ENCODE measurements at places on chromosomes 13 and 19.

DNA sequence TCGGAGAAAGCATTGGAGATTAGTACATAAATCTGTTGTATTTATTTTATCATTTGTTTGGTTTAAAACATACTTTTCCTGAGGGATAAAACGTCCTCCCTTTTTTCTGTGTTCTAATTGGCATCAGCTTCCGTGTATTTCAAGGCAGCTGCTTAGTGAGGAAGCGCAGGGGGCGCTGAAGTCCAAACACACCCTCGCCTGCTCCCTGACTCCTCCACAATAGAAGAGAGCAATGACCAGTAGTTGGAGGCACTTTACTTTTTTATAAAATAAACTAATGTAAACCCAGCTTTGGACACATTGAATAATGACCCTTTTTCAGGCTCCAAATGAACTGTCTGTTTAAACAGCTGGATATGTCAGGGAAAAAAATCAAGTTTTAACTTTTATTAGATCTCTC is 79.9 kb downstream of the RNASEH2B start:
- DNase-seq: no peak

- no peak for DNase-seq
These were observed 2.6 kb upstream of the DHRS12 start for GRCh38 chr13:51806566-51806965.

DNA sequence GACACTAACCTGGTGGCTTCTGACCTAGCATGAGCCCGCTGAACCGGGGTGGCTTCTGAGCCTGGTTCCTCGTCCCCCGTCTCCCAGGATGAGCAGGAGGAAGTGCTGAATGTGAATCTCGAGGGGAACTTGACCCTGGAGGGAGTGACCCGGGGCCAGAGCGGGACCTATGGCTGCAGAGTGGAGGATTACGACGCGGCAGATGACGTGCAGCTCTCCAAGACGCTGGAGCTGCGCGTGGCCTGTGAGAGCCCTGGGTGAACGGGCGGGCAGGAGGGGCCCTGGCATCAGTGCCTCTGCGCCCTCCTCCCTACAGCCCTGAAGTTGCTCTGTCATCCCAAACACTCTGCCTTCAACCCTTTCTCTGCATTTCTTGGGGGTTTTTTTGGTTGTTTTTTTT is 5.6 kb downstream of the BCAM start:
- DNase-seq: no peak

DNA sequence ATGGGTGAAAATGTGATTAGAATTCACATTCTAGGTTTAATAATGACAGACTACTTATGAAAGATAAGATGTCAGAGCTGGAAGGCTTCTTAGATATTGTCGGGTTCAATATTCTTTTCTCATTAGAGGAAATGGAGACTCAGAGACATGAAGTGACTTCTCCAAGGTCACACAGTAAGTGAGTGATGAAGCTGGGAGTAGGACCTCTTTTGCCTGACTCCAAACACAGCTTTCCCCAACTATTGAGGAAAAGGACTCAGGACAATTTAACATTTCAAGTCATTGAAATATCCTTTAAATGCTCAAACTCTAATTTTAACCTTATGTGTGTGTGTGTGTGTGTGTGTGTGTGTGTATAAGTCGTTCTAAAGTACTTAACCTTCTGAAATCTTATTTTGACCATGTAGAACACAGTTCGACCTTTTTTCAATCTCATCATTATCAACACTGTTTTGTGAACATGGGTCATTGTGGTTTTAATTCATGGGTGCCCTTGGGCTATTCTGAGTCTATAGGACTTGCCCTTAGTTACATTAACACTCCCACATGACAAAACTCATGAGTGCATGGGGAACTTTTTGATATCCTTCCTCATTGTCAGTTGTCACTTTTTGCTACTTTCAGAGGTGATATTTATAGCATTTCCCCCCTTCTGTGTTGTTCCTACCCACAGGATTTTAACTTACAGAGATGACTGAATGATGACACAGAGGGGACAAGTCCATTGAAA is 53.0 kb downstream of the LRCH1 start:
- no peak for DNase-seq

DNA sequence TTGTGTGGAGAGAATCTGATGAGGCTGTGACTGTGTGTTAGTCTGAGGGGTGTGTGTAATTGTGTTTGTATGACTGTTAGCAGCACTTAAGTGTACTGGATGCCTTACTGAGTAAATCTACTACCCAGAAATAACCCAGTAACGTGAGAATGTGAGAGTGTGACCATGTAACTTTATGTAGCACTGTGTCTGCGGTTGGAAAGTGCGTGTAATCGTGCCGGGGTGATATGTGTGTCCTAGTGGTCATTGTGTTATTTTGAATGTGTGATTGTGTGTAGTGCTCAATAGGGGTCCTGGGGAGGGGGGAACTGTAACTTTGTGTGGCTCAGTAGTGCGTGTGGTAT is 550 bp downstream of the ZNF383 start:
- DNase-seq: no peak

- DNase-seq: no peak
These were observed 2.1 kb downstream of the SPATA13 start for GRCh38 chr13:24162604-24163003.

GRCh38 chr13:101530293-101530692 is 77.8 kb downstream of the ITGBL1 start:
- no peak for DNase-seq

GRCh38 chr19:42846597-42846996 is 32.9 kb downstream of the PSG1 start:
- no peak for DNase-seq

- DNase-seq: no peak
These were observed 6.0 kb downstream of the TMEM255B start for GRCh38 chr13:113764793-113765563.

GRCh38 chr19:39197808-39198207 is 1.0 kb downstream of the NCCRP1 start:
- DNase-seq: no peak

- DNase-seq: no peak
These were observed 414.6 kb downstream of the ITGBL1 start for GRCh38 chr13:101866889-101867581.

- DNase-seq: no peak
These were observed 48.8 kb upstream of the KCTD4 start for GRCh38 chr13:45249662-45250061.

DNA sequence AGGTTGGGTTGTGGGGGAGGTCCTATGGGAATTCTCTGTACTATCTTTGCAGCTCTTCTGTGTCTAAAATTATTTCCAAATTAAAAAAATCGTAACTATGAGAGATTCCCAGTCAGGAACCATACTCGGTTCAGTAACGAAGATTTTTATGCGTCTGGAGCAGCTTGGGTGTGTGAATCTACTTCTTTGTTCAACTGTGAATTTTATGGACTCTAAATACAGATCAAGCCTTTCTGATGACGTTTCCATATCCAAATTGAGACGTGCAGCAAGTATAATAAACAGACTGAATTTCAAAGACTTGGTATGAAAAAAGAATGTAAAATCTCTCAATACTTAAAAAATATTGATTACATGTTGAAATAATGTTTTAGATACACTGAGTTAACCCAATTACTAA is 30.9 kb downstream of the MLLT1 start:
- no peak for DNase-seq

- DNase-seq: no peak
These were observed 12.5 kb downstream of the ALG5 start for GRCh38 chr13:36986462-36987240.

- DNase-seq: peak; percentile 34
These were observed 52.0 kb upstream of the ARGLU1 start for GRCh38 chr13:106619688-106620555.

DNA sequence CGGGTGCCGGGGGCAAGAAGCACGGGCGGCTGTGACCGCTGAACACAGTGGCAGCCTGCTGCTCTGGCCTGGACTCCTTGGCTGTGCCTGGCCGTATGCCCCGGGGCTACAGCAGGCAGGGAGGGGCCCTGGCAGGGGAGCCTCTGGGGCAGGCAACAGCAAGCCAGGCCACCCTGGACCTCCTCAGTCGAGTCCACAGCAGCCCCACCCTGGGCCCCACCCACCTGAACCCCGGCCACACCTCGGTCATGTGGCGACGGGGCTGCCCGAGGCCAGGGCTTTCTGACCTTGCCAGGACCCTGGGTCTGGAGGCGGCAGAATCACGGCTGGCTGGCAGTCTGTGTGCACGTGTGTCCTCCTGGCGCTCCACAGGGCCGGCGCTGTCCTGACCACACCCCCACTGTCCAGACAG is 8.7 kb downstream of the CILP2 start:
- no peak for DNase-seq

- DNase-seq: no peak
These were observed 12.6 kb upstream of the ZNF792 start for GRCh38 chr19:34976611-34977010.

DNA sequence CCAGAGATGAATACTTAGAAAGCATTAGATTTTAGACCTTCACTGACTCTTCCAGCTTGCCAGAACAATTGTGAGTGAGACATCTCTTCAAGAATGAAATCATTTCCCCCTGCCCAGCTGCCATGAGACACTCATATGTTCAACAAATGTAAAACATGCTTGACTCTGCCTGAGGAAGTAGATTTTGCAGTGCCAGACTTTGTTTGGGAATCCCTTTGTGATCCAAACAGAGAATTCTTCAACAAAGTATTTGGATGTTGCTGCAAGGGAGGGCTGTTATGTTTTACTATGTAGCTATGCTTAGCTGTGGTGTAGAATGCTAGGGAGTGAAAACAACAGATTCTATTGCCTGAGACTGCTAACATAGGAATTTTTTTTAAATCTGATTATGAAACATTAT is 416.4 kb downstream of the DCT start:
- no peak for DNase-seq

DNA sequence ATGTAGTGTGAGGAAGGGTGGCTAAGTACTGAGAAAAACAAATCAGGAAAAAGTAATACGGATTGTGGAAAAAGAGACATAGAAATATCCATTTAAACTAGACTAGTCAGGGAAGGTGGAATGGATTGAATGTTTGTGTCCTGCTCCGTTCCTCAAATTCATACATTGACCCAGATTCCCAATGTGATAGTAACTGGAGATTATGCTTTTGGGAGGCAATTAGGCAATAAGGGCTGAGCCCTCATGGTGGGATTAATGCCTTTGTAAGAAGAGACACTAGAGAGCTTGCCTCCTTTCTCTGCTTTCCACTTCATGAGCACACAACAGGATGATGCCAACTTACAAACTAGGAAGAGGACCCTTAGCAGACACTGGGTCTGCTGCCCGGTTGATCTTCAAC is 765.2 kb upstream of the GPC6 start:
- DNase-seq: no peak

DNA sequence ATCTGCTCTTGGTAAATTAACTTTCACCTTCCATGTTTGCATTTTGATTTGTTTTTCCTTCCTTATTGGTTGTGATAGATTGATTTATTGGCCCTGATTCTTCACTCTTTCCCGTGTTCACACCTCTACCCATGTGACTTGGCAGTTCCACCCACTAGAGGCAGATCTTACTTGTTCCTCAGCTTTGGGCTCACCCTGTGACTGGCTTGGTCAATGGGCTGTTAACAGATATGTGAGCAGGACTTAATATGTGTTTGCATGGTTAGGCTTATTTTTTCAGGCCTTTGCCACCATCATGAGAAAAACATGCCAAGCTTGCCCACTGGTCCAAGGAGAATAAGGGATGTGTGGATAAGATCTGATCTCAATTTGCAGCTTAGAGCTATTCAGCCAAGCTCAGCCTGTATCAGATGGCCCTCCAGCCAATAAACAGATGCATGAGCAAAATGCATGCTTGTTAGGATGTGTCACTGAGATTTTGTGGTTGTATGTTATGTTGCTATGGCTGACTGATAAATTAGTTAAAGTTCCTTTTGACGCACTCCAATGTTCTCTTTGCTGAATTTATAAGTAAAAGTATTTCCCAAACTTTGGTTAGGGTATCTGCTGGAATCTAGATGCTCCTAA is 48.0 kb downstream of the RGCC start:
- DNase-seq: no peak

GRCh38 chr19:50501568-50502475 is 9.2 kb downstream of the JOSD2 start:
- DNase-seq: no peak

- no peak for DNase-seq
These were observed 30.4 kb upstream of the TPM4 start for GRCh38 chr19:16045893-16046292.

DNA sequence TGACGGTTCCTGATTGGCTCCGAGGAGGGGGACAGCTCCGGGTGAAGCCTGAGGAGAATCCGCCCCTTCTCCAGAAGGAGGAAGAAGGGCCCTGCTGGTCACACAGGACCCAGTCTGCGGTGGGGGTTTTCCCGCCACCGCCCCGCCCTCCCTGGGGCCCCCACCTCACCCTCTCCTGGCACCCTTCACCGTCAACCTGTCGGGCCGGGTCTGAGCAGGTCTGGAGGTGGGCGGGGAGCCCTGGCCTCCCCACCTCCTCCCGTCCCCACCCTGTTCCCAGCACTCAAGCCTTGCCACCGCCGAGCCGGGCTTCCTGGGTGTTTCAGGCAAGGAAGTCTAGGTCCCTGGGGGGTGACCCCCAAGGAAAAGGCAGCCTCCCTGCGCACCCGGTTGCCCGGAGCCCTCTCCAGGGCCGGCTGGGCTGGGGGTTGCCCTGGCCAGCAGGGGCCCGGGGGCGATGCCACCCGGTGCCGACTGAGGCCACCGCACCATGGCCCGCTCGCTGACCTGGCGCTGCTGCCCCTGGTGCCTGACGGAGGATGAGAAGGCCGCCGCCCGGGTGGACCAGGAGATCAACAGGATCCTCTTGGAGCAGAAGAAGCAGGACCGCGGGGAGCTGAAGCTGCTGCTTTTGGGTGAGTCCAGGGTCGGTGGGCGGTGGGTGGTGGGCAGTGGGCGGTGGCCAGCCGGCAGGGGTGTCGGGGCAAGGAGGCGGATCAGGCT is at the start of gene GNA15:
TSS of gene GNA15 (plus strand) at position 73 of the 723 bp plus-strand sequence. CDS start at position 491, 418 bp downstream.
- DNase-seq: peak; percentile 85

DNA sequence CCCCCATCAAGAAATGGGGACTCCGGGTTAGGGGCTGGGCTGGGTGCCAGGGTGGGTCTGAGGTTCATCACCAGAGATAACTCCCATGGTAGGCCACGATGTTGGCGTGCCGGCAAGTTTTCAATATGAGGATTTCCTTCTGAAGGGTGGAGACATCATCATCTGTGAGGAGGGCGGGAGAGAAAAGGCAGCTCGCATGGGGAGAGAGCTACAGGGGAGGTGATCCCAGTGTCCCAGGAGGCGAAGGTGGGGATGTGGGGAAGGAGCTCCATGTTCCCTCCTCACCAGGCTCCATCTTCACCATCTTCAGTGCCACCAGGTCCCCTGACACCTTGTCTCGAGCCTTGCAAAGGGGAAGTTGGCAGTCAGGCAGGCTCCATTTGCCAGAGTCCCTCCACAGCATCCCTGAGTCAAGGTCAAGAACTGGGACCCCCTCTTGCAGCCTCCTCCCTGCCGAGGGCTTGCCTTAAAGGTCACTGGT is 430 bp downstream of the MAP4K1 start:
- peak; percentile 36 for DNase-seq
